ENCODE measurements at places on chromosomes 1 and 21.
A peak's percentile ranks its signal among the peaks of the same experiment; 100 is the strongest.

GRCh38 chr21:40587736-40588346 is 259.1 kb downstream of the DSCAM start:
- DNase-seq = no peak

- no peak for DNase-seq
Observed at GRCh38 chr21:38669186-38669585, 136.5 kb upstream of the ETS2 start.

DNA sequence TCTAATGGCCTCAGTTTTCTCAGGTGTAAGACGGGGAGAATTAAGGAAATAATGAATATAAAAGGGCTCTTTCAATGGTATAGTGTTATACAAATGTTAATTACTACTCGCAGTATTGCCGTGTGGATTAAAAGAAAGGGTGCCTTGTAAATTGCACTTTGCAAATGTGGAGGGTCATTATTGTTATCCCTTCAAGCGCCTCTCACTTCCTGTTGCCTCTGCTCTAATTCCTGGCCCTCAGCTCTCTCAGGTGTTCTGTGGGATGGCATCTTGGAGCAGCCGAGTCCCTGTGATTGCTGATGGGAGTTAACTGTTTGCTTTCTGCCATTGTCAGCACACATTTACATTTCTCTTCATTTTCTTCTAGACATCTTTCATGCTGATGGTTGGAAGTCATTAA is 7.1 kb upstream of the S100A11 start:
- DNase-seq = no peak

DNA sequence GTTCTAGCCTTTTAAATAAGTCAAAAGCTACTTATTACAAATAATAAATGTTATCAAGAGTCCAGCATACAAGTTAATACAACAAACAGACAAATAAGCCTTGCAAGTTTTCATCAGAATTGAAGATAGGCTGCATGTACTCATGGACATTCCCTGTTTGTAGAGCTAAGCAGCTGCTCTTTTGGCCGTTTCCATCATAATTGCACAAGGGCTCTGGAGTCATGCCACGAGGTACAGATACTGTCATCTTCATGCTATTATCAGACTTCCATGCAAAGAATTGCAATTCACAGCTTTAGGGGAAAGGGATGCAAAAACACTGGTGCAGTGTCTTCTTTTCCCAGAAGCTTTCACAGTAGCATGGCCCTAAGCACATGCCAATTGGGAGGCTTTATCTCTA is 52.8 kb upstream of the TBX15 start:
- no peak for DNase-seq

GRCh38 chr1:86156566-86157455 is at the start of gene COL24A1:
Gene COL24A1, minus strand, starts transcription at chr1:86156772. Its CDS starts 376 bp downstream, at chr1:86156396.
- peak; percentile 50 for DNase-seq

DNA sequence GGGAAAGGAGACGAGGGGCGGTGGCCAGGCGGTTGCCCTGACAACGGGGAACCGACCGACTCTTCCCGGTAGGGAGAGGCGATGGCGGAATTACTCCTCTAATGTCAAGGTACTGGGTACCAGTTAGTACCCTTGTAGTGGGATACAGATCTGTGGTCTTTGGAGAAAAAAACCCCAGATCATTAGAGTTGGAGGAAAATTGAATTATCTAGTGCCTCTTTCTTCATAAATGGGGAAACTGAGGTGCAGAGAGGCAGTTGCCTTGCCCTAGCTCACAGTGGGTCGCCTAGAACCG is 545 bp upstream of the PEF1 start:
- no peak for DNase-seq

DNA sequence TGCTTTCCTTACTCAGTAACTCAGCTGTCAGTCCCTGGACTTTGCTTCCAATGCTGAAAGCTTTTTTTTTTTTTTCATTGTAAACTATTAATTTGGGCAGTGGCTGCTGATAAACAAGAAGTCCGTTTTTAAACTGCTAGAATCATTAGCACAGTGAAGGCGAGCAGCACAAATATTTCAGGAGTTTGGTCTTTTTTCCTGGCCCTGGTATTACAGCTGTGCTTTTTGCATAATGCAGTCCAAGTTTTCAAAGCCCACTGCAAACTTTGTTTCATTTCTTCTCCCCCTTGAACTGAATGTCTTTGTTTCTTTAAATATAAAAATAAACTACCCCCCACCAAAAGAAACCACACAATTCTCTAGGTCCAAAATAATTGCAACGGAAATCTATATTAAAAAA is 6.6 kb downstream of the GLIS1 start:
- no peak for DNase-seq

DNA sequence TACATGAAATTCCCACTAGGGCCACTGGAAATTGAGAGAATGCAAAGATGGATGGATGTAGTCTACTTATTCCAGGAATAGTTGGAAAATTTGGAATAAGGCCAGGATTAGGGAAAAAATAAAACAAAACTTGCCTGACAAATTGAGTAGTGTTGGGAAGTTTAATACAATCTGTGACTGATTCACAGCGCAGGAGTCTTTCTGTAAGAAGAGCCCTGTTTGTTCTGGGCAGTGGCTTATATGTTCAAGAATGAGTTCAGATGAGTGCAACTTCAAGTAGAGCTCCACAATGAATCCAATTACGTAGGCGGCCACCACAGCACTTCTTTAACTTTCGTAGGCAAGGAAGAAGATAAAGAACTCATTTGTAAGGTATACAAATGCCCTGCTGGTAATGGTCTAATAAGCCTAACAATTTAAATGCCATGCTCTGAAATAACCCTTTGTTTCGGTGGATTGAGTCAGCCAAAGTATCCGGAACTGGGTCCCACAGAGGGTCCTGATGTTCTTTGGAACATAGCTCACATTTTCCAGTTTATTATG is 47.1 kb upstream of the KCNE1 start:
- no peak for DNase-seq

- no peak for DNase-seq
Observed at GRCh38 chr1:225250432-225250831, 177.4 kb downstream of the LBR start.

GRCh38 chr21:40846587-40847411 is at the start of gene DSCAM:
Gene DSCAM, minus strand, starts transcription at chr21:40847158. Its CDS starts 497 bp downstream, at chr21:40846661.
- no peak for DNase-seq

GRCh38 chr21:37866027-37866426 is 50.2 kb downstream of the KCNJ6 start:
- no peak for DNase-seq

GRCh38 chr1:202982715-202983430 is 15.8 kb upstream of the CYB5R1 start:
- DNase-seq = no peak

DNA sequence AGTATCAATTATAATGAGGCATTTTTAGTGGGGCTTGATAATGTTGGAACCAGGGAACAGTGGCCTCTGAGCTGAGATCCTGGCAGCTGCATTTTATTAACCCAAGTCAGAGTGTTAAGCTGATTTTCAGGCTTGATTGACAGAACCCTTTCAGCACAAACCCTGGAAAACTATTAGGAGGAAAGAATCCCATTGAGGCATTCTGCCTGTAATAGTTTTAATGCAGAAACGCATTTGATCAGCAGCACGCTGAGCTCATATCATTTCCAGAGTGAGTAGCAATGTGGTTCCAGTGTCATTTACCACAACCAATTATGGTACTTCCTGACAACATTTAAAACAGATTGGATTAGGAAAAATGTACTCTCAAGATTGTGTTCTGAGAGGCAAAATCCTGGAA is 78.3 kb upstream of the BARHL2 start:
- no peak for DNase-seq

- no peak for DNase-seq
Observed at GRCh38 chr1:49052102-49052501, 275.4 kb upstream of the BEND5 start.

DNA sequence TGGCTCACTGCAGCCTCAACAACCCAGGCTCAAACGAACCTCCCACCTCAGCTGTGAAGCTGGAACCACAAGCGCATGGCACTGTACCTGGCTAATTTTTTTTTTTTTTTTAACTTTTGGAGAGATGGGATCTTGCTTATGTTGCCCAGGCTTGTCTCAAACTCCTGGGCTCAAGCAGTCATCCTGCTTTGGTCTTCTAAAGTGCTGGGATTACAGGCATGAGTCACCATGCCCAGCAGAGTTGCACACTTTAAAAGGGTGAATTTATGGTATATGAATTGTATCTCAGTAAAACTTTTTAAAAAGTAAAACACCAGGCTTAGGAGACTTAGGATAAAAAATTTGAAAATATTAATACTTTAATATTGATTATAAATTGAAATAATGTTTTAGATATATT is 99.1 kb downstream of the CLEC20A start:
- DNase-seq = no peak

DNA sequence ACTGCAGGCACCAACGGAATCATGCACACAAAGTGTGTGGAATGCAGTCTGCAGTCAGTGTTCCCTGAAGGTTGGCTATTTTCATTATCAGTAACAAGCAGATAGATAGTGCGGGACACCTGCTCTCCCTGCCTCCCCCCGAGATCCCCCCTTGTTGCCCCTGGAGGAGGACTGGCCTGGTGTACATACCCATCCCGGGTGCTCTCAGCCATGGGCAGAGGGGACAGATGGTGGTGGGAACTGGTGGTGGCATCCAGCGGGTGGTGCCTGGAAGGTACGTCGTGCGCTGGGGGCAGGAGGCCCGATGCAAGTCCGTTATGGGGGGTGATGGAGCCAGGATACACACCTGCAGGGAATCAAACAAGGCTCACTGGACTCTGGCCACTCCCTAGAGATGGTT is 55.2 kb downstream of the DMRTB1 start:
- DNase-seq = no peak

DNA sequence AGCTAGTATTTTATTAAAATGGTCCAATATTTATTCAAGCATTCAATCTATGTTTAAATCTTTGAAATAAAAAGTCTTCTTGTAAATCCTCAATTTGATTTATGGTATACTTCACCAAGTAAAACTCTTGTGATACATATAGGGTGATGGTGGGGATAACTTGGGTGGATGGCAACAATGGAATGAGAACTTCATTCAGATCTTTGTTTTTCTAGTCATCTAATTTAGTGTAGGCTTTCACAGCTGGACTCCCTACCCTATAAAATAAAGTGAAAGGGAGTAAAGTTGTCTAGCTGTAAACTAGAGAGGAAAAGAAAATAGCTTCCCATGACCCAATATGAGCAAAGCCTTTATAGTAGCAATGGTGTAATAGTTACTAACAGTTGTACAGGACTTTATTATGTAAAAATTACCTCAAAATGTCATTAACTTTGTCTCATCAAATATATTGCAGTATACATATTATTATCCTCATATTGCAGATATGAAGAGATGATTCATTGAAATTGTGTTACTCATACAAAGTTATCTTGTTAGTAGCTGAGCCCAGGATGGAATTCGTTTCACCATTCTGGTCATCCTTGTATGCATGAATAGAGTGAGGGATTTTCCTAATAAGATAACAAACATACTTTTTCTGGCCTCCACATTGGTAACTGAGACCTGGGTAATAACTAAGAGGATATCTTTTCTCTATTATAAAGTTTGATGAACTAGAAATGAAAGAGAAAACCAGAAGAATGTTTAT is 1377.7 kb upstream of the ADGRL4 start:
- DNase-seq = no peak

- DNase-seq = no peak
Observed at GRCh38 chr1:5938101-5938646, 54.1 kb downstream of the NPHP4 start.

DNA sequence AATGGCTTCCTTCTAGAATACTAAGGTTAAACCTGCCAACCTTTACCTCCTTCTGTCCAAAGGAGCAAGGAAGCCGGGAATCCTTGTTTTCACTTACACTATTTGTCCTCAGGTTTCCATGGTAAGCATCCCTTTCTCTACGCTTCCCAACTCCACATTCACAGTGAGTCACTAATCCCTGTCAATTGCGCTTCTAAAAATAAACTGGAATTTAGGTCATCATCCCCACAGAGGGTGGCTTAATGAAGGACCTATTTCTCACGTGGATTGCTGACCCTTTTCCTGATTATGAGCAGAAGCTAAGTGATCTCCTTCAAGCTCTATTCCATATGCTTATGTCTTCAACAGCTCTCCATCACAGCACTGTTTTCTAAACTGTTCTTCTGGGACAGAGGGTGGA is 39.9 kb upstream of the ABCA4 start:
- DNase-seq = no peak

GRCh38 chr21:34818662-34819158 is 149.9 kb downstream of the CLIC6 start:
- no peak for DNase-seq

DNA sequence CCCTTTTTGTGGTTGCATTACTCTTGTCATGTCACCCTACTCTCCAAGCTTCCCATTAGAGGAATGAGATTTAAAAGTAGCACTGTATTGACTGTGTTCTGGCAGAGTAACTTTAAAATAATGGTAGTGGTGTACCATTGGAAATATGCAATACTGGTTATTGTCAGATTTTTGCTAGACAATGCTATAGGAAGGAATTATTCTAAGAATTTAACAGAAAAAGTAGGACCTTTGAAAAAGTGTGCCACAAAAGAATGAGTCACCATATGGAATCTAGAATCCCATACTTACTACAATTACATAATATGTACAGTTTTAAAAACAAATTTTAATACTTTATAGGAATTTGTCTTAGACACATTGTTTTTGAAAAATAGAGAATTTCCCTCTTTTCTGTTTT is 13.8 kb downstream of the MIER1 start:
- DNase-seq = no peak

DNA sequence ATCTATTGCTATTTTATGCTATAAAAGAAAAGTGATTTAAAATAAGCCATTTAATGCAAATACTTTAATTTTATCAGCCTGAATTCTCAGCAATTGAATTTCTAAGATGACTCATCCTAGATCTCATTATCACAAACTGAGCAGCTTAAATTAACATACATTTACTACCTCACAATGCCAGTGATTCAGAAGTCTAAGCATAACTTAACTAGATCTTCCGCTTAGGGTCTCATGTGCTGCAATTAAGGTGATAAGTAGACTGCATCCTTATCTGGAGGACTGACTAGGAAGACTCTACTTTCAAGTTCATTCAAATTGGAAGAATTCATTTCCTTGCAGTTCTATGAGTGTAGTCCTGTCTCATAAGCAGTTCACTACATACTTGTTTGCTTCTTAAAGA is 286.6 kb downstream of the COL11A1 start:
- DNase-seq = no peak

GRCh38 chr1:172453153-172453545 is 9.3 kb upstream of the PIGC start:
- no peak for DNase-seq

- DNase-seq = no peak
Observed at GRCh38 chr21:31416465-31416864, 72.4 kb upstream of the TIAM1 start.

DNA sequence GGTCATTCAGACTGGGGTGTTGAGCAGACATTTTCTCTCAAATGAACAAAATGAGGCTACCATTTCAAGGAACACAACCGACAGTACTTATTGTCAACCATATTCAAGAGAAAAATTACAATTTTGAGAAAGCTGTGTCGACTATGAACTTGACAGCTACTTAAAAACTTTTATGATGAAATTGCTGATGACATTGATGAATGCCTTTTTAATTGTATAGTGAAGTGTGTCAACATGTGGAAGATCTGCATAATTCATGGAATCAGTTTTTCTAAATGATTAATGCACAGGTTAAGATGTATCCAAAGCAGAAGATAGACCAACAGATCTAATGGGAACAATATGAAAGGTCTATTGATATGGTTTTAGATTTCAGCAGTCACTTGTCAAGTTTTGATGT is 34.6 kb upstream of the DARS2 start:
- no peak for DNase-seq

- DNase-seq = no peak
Observed at GRCh38 chr1:61435226-61435625, 289.7 kb downstream of the TM2D1 start.
